ENCODE measurements at places on chromosomes 13 and 19.

DNA sequence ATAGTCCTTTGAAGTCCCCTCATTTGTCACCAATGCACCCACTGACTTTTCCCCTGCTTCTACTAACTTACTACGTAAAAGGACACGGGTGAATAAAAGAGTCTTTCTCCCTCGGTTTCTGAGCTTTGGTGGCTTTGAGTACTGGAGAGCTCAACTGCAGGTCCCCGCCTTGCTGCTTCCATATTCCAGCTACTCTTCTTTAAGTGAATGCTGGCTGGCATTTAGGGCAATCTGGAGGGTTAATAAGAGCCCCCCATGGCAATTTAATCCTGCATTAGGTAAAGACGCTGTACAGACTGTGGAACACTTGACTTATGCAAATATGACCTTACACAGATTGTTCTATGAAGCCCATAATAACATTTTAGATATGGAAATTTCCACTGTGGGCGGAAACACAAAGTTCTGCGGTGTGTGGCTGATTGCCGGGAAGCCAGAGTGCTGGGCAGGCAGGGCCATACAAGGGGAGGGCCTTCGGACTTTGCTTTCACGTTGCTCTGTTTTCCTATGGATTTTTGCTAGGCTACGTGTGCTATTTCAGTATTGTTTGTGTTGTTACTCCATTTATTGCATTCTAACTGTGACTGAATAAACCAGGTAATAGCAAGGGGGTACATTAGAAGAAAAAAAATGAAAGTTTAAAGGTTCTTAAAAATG is 97.5 kb downstream of the SLC10A2 start:
- no peak for DNase-seq

GRCh38 chr13:22173610-22174009 is 502.7 kb downstream of the FGF9 start:
- no peak for DNase-seq

DNA sequence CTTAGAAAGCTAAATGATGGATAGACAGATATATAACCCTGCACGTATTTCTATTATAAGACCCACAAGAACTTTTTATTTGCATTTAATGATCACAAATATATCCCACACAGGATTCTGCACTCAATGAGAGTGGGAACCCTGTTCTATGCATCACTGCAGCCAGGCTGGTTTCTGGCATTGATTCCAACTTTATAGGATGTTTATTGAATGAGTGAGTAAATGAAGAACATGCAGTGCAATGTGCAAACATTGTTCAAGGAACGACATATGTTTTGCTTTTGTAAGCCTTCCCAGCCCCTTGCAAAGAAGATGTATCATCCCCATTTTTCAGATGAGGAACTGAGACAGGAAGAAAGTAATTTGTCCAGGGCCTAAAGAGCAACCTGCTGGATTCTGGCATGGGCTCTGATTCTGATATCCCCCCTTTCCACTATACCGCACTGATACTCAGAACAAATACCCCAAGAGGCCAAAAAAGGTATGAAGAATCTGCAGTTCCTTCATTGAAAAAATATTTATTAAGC is 246.3 kb downstream of the LACC1 start:
- DNase-seq = no peak

GRCh38 chr13:36130193-36130551 is 1.0 kb downstream of the DCLK1 start:
- no peak for DNase-seq

DNA sequence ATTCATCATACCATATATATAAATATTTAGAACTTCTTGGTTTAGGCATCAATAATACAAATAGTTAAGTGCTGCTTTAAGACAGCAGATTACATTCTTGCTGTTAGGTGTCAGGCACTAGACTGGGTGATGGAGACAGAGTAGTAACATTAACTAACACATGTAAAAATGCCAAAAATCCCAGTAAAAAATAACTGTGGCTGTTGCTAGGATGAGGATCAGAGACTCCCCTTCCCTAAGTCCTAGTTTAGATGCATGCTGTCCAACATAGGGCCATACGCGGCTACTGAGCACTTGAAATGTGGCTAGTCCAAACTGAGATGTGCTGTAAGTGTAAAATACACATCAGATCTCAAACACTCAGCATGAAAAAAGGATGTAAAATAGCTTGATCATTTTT is 94.7 kb downstream of the CDADC1 start:
- no peak for DNase-seq

- DNase-seq = no peak
These were observed 9.8 kb upstream of the TIMM50 start for GRCh38 chr19:39470724-39471339.

GRCh38 chr19:31545777-31546176 is 196.5 kb upstream of the TSHZ3 start:
- no peak for DNase-seq

DNA sequence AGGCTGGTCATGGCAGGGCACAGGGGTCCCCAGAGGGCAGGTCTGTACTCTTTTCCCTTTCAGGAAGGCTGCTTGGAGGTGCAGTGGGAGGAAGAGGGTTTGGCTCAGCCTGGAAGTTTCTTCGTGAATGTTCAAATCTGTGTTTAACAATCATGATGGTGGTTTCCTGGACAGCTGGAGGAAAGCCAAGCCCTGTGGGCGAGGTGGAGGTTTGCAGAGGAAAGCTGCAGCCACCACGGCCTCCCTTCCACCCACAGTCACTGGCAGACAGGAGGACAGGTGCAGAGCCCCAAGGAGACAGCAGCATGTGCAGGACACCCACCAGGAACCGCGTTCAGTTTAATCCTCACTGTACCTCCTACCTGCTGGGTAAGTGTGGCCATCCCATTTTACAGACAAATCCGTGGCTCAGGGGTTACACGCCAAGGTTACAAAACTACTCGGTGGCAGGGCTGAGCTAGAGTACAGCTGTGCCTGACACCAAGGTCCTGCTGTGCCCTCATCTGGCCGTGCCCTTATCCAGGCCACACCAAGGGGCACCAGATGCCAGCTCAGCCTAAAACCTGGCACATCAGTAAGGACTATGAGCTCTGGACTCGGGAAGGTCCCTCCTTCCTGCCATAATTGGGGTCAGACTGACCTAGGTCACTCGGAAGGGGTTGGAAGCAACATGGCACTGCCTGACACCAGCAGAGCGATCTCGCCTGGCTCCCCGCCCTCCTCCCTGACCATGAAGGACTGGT is 34.1 kb downstream of the SUGP2 start:
- no peak for DNase-seq

GRCh38 chr13:98778749-98779148 is 26.3 kb upstream of the SLC15A1 start:
- DNase-seq = no peak

- no peak for DNase-seq
These were observed 23.3 kb downstream of the PBX4 start for GRCh38 chr19:19595171-19595701.

DNA sequence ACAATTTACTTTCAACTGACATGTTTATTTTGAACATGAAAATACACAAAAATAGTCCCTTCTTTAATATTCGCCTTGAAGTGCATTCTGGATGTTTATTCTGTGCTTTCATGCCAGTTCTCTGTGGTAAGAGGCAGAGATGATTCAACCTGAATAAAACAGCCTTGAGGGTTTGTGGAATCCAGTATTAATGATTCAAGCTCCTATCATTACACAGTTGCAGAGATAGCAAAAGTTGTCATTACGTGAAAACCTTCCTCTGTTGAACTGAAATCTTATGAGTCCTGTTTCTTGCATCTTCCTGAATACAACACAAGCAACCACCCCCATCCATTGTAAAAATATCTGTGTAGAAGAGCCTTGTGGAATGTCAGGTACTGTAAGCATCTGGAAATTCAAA is 142.3 kb upstream of the HTR2A start:
- DNase-seq = no peak

DNA sequence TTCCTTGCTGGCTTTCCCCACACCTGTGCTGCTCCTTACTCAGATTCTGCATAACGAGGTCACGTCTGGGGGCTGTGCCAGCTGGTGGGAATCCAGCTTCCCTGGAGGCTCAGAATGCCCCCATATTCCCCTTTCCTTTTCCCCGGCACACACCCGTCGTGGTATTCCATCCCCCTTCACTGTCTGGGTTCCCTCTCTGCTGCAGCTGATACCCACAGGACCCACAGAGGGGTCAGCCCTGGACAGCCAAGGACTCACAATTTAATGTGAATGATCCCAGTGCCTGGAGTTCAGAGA is 4.2 kb upstream of the MYH14 start:
- DNase-seq = no peak

DNA sequence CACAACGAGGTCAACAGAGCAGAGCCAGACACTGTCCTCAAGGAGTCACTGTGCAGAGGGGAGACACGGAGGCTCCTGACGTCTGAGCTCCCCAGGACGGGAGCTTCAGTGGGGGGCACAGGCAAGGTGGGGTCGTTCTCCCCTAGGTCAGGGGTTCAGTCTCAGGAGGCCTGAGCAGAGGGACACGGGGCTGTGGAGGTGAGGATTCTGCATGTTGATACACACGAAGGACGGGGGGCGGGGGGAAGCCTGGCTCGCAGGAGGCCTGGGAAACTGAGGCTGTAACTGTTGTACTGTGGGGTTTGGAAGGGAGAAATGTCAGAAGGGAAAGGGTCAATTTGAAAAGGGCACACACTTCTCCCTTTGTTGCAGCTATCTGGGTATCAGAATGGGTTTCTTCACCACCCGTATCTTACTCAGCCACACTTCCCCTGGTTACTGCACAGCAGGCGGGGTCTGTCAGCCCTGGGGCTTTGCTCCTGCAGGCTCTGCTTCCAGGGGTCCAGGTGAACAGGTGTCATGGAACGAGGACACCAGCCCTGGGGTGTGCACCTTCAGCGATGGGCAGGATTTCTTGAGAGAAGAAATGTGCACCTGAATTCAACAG is 748 bp upstream of the SIGLEC8 start:
- DNase-seq = no peak

DNA sequence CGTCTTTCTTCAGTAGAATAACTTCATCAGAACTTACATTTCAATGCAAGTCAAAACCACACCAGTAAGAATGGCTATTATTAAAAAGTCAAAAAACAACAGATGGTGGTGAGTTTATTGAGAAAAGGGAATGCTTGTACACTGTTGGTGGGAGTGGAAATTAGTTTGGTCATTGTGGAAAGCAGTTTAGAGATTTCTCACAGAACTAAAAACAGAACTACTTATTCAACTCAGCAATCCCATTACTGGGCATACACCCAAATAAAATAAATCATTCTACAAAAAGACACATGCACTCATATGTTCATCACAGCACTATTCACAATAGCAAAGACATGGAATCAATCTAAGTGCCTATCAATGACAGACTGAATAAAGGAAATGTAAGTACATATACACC is 231.2 kb downstream of the NHLRC3 start:
- DNase-seq = no peak

DNA sequence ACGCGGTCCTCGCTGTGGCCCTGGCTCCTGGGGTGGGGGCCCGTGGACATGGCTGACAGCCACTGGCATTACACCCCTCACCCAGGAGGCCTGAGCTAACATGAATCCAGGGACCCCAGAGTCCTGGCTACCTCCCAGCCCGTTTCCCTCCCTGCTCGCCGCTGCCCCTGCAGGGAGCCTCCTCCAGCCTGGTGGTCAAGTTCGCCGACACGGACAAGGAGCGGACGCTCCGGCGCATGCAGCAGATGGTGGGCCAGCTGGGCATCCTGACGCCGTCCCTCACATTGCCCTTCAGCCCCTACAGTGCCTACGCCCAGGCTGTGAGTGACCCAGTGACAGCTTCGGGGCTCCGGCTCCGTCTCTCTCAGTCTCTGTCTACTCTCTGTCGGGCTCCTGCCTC is 56.6 kb downstream of the CELF5 start:
- no peak for DNase-seq

GRCh38 chr19:23882493-23882892 is 32.2 kb upstream of the ZNF726 start:
- DNase-seq = no peak

- no peak for DNase-seq
These were observed 12.1 kb downstream of the SAE1 start for GRCh38 chr19:47142779-47143178.

GRCh38 chr13:50370303-50370950 is 355.2 kb downstream of the KCNRG start:
- no peak for DNase-seq

DNA sequence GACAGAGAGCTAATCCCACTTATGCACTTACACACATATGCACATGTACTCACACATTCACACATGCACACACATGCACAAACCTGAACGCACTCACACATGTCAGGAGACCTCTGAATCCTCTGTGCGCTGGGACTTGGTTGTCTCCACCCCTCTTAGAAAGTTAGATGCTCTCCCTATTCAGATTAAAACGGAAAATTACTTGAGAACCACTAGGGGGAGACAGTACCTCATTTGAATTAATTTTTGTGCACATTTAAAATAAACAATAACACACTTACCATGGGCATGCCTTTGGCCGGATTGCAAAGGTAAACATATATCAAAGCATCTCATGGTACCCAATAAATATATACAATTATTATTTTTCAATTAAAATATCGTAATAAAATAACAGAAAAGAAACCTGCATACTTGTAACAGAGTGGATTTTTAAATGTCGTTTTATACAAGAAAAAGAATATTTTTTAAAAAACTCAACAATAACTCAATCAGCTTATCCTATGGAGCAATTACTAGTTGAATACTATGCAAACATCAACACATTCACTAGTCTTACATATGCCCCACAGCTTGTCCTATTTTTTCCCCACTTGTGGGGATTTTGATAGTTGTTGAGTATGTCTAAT is 9.5 kb upstream of the LILRB4 start:
- DNase-seq = no peak

DNA sequence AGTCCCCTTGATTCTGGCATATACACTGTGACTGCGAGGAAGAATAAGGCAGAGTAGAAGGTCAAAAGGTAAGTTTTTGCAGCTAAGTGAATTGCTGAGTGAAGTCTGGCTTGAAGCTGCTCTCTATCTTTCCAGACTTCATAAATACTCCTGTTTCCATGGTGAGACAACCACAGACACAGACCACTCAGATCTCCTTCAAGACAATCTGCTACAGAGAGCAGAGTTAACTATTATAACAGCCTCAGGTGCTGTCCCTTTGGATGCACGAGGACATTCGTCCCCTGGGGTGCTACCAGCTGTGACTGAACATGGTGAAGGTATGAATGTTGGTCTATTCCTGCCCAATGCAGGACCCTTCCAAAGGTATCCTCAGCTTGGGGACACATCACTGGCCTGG is 104.0 kb downstream of the MYCBP2 start:
- no peak for DNase-seq
